Activated CD4-positive, alpha-beta T cell treated with anti-CD3 and anti-CD28 coated beads for 4 hours (primary cell): ENCODE measurements at places on chromosomes 5 and 9.

GRCh38 chr9:137738703-137739102, 119.9 kb downstream of the EHMT1 start:
- no peak for DNase-seq

DNA sequence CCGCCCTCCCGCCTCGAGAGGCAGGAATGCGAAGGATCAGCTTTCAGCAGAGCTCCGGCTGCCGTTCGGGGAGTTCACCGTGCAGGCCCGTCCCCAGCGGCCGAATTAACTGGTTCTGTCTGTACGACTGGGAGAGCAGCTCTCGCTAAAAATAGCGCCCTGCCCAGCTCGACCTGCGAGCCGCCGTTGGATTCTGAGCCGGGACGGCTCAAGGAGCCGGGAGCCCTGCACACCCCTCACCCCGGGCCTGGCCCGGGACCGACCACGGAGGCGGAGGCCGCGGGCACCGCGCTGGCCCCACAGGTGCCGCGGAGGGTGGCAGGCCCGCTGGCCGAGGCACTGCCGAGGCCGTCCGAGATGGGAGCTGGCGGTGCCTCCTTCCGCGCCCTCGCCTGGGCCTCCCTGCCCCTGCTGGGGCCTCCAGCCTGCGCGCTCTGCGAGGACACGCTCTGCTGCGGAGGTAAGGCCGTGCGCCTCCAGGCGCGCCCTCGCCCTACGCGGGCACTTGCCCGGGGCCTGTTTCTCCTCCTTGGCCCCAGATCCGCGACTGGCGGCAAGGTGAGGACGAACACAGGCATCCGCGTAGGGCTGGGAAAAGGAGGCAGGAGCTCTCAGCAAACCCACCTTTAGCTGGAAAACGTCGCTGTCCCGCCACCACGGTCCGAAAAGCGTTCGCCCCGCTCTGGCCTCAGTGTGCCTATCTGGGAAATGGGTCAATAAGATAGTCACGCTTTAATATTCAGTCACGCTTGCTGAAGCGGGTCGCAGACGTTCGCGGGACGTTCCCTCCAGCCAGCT, 53.1 kb upstream of the DAB2IP start:
- DNase-seq = no peak

DNA sequence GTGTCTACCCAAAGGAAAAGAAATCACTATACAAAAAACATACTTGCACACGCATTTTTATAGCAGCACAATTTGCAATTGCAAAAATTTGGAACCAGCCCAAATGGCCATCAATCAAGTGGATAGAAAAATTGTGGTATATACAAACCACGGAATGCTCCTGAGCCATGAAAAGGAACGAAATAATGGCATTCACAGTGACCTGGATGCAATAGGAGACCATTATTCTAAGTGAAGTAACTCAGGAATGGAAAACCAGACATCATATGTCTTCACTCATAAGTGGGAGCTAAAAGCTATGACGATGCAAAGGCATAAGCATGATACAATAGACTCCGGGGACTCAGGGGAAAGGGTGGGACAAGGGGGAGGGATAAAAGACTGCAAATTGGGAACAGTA, 78.4 kb downstream of the ENC1 start:
- no peak for DNase-seq

DNA sequence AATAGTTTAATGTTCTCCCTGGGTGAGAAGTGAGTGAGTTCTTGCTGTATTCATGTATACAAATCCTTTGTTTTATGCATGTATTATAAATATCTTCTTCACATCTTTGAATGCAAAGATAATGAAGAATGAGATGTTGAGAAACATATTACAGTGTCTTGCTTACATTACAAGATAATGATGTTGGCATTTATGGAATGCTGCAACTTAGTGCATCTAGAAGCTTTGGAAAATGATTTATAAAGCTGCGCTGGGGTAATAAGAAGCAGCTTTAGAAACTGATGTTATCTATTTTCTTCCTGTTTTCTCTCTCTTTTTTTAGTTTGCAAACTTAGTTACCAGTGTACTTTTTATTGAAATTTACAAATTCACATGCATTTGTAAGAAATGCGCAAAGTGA, 673.4 kb downstream of the KCTD16 start:
- DNase-seq = no peak

DNA sequence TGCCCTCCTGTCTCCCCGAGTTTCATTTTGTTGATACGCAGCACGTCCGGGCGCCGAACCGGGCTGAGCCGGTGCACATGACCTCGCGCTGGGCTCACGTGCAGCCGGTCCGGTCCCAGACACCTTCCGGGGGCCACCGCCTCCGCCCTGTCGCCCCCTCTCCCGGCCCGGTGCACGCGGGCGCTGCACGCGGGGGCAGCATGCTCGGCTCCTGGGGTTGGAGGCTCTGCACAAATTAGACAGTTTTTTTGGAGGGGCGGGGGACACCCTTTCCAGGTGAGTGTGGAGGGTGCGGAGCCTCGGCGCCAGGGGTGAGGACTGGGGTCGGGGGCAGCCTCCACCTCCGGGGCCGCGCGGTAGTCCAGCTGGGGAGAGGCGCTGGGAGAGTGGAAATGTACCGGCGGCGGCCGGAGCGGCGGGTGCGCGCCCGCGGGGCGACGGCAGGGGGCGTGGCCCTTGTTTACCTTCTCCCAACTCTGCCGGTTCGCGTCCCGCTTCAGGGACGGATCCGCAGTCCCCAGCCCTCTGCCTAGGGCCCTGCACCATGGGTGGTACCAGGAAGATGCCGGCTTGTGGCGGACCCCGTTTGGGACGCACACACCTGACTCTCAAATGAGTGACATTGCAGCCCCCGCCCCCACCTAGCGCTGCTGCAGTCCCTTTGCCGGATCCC, 1.1 kb downstream of the JADE2 start:
- peak; percentile 59 for DNase-seq

- DNase-seq = no peak
These were observed 9.0 kb downstream of the CCDC69 start for GRCh38 chr5:151214614-151215545.

DNA sequence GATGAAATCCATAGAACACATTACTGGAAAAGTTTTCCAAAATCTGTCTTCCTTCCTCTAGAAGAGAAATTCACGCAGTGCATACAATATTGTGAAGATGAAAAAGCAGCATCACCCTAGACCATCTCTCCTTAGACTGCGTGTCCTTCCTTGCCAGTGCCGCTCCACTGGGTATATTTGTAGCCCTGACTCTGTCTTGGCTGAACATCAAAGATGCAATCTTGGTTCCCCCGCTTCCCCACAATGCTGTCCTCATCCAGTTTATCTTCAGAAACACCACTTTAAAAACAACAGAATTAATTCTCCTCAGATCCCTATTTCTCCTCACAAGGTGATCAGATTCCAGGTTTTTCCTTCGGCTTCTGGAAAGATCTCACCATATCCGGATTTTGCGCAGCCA, 53.9 kb downstream of the ROR2 start:
- no peak for DNase-seq
